Nucleus accumbens (tissue), 56 donors: ENCODE measurements at places on chromosomes 5 and 9.
A peak's percentile ranks its signal among the peaks of the same experiment; 100 is the strongest.

DNA sequence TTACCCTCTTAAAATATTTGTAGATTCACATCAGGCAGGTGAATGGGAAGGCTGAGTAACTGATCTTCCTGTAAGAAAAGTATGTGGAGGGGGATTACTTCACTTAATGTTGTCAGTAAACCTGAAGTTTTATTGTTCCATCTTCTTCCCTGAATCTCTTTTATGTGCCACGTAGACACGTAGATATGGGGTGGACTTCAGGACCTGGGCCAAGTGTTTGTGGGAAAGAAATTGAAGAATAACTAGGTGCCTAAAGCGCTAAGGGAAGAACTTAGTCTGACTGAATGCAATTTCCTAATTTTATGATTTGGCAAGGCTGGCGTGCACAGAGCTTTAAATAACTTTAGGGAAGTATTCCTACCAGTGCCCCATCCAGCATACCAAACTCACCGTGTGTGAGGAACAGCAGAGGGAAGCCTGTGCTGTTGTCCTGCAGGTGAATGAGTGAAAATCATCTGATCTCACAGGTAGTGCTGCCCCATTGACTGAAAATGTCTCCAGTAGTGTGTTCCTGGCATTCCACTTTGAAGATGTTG is 323.4 kb downstream of the KDM4C start:
- no peak for DNase-seq

- no peak for DNase-seq
Observed at GRCh38 chr5:174817610-174818009, 93.2 kb downstream of the MSX2 start.

DNA sequence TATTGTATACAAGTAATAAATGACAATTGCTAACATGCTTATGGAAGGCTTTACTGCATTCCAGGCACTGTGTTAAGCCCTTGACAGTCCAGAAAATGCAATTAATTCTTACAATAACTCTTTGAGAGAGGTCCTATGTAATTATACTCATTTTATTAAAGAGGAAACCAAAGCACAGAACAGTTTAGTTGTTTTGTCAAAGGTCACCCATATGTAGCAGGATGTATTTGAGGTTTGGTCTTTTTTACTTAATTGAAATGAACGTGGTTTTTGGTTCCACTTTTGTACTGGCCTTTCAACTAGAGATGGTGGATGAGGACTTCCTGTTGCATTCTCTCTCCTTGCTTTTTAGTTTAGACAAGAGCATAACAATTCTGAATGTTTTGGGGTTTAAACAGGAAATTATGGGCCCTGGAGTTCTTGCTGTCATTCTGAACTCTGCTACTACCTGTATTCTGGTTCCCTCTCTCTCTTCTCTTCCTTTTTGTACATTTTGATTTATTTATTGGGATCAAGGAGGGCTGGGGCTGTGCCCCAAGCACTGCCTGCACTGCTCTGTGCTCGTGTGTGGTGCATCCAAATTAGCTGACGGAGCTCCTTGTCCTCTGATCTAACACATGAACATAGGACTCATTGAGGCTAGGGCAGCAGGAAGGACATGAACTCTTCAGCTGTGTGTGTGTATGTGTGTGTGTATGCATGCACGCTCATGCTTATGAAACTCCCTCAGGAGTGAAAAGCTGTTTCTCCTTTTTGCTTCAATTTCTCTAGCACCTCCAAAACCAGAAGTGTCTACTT is 47.4 kb downstream of the SLC28A3 start:
- DNase-seq: no peak

GRCh38 chr9:71249729-71250317 is 128.4 kb upstream of the TRPM3 start:
- DNase-seq: peak; percentile 21

GRCh38 chr5:72172786-72173185 is 65.5 kb downstream of the MAP1B start:
- no peak for DNase-seq

DNA sequence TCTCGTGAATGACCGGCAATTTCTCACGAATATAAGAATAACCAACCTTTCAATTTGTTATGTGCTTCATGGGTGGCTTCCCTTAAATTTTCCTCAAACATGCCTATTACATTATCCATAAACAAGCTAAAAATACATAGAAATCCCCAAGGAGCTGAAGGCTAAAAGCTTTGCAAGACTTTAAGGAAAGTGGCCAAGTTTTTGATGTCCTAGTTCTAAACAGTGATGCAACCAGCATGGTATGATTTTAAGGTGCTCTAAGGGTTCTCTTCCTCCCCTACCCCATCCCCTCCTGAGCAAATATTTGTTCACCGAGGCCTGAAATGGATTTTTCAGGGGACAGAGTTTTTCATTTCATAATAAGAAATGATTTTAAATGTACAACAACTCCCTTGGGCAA is 79.8 kb downstream of the RGS7BP start:
- no peak for DNase-seq

DNA sequence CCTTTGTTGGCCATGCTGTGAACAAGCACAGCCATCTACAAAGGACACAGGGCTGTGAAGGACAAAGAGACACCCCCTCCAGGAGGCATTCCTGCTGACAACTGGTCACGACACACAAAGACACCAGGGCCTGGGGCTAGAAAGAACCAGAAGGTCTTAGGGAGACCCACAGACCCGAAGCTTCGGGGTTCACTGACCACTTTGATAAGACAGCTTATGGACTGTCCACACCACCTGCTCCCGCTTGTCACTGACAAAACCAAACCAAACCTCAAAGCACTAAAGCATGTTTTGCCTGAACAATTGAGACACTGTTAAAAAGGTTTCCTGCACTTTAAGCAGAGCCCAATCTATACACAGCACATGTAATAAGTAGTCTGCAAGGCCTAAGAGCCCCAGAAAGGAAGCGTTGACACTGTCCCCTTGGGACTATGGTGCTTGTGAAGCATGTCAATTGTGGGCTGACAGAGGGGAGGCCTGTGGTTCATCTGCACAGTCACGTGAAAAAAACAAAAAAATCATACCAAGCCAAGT is 185.0 kb downstream of the GAPVD1 start:
- no peak for DNase-seq

DNA sequence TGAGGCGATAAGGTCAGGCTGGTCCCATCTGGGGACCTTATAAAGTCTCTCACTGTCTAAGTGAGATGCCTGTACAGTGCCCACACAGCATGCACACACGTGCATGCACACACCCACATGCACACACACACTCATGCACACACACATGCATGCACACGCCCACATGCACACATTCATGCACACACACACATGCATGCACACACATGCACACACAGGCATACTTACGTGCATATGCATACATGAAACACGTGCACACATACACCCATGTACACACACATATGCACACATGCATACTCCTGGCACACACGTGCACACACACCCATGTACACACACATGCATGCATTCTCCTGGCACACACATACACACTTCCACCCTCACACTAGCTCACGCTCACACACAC is 12.2 kb downstream of the COL23A1 start:
- DNase-seq: no peak

- no peak for DNase-seq
Observed at GRCh38 chr9:34540827-34541226, 18.0 kb upstream of the ENHO start.

DNA sequence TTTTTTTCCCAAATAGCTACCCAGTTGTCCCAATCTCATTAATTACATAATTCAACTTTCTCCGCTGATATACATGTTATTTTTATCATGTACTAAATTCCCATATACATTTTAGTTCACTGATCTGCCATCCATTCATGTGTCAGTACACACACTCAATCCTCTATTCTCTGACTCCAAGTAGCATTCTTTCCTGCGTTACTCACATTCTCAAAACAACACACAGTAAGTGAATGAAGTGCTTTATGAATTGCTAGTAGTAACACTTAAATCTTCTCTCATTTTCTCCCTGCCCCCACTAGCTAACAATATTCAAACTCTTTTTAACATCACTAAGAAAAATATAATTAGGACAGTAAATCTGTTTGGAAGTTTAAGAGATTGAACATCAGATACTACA is 8.9 kb downstream of the ZNF366 start:
- DNase-seq: no peak

DNA sequence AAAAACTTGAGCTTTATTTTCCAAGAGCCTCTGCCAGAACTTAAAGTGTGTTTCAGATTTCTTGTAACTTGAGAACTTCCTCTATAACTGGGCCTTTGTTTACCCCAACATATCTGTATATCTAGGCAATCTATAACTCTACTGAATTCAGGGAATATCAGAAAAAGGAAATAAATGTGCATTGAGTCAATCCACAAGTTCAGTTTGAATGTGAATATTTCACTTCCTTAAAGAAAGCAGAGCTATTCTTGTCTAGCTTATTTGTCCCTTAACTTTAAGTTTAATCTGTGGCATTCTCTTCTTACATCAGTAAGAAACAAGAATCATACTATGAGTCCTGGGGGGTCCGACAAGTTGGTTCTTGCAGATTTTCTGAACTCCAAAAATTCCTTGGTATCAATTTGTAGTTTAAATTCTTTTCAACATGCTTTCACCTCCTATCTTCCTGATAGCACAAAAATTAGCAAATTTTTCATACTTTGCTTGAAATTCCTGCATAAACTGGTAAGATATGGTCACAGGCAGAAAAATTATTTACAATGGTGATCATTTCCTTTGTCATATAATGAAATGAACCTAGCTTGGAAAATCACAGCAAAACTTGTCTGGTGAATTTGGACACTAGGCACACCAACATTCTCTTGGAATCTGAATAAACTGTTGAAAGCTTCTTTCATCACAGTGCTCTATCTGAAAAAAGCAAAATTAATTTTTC is 19.8 kb upstream of the ITGA1 start:
- no peak for DNase-seq

DNA sequence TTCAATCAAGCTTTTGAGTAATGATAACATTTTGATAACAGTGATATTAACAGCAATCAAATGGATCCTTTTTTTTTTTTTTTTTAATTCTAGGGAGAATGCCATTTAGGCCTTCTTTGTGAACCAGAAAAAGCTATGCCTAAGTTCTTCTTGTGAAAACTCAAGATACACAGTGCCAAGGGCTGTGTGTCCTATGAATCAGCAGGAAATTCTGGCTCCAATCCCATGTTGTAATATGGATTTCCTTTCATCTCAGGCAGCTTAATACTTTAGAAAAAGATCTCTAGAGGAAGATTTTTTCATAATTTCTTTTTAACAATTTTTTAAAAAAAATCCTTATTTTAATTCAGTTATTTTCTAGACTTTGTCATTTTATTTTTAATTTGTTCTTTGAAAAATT is 96.1 kb downstream of the NUDT12 start:
- DNase-seq: no peak

- no peak for DNase-seq
Observed at GRCh38 chr9:125985142-125985997, 238.2 kb downstream of the PBX3 start.

GRCh38 chr5:18699681-18700080 is 1065.4 kb downstream of the TAF11L14 start:
- DNase-seq: no peak

DNA sequence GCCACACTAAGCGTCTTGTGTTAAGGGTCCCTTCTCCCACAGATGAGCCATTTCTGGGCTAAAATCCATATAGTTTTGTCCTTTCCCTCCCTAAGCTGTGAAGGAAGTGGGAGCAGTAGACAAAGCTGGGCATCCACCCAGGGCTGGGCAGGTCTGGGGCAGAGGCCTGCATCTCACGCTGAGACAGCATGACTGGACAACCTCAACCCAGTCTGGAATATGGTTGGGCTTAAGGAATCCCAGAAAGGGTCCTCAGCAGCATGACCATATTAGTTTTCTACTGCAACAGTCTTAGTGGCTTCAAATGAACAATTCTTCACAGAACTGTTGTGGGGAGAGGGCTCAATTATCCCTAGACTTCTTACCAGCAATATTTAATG is 173.8 kb downstream of the AUH start:
- no peak for DNase-seq

DNA sequence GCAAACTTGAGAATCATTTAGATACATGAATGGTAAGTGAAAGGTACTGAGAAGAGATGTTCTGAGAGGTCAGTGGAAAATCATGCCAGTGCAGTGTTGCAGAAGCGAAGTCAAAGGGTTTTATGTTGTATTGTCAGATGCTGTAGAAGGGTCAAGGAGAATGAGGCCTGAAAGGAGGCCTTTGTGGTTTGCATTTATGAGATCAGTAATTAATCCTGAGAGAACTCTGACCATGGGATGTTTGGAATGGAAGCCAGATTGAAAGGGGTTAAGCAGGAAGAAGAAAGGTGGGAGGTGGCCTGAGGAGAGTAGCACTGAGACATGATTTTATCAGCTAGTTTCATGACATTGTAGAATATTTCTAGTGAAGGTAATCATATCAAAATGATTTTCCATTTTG is 97.8 kb downstream of the ZSWIM6 start:
- no peak for DNase-seq

DNA sequence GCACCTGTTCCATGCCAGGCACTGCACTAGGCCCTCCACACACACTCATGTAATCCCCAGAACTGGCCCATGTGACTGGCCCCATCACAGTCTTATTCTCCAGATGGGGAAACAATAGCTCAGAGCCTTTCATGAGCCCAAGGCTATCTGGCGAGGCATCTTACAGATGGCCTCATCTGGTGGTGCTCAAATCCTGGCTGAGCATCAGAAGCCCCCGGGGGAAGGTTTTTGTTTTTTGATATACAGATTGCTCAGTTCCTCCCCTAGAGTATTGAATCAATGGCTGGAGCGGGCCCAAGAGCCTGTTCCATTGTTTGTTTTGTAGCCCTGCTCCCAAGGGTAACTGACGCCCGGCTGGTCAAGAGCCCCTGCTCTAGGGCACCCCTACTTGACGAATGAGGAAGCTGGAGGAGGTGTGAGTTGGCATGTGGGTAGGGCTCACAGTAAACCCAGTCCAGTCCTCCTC is 145.3 kb upstream of the RAPGEF1 start:
- DNase-seq: no peak

GRCh38 chr5:112186401-112186990 is 232.6 kb downstream of the EPB41L4A start:
- DNase-seq: no peak

DNA sequence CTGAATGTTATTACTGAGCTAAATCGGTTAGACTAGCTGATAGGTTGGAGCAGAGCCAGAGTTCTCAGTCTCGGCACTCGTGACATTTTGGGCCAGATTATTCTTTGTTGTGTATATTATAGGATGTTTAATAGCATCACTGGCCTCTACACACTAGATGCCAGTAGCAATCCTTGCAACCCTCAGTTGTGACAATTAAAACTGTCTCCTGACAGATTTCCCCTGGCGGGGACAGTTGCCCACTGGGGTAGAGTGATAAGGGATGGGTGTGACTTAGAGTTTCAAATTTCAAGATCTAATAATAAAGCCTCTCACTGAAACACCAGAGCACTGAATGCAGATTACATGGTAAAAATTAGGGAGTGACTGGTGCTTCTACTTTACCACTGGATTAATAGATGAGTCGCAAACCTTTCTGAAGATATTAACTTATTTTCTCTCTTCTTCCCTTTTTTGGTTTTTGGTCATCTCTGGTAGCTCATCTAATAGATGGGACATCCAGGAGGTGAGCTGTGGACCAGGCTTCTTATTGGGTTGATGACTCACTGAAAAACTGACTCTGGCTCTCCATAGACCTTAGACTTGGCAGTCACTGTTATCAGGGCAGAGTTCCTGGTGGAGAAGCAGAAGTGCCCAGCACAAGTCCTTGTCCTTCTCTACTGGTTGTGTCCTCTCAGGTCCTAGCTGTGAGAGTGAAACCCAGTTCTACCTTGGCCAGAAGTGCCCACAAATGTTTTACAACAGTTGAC is 150.3 kb downstream of the UNC13B start:
- DNase-seq: no peak

GRCh38 chr9:4207881-4208615 is 91.8 kb downstream of the GLIS3 start:
- no peak for DNase-seq
